RCC 7860 (cell line): ENCODE measurements at places on chromosomes 12 and 14.

DNA sequence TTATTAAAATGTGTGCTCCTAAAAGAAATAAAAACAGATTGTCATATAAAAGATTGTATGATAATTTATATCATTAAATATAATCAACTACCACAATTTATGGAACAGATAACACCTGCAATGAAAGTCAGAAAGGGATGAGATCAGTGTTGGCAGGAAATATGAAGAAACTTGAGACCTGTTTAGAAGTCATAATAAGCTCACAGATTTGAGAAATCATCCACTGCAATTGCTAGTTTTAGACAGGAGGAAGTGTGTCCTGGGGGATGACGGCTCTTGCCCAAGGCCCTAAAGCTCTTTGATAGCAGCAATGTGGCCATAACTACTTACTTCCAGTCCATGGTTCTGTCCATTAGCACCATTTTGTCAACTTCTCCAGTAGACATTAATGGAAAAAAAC, 122.8 kb upstream of the SOX5 start:
- DNase-seq: no peak

- DNase-seq: no peak
These were observed 79.5 kb downstream of the ETV6 start for GRCh38 chr12:11729008-11729407.

DNA sequence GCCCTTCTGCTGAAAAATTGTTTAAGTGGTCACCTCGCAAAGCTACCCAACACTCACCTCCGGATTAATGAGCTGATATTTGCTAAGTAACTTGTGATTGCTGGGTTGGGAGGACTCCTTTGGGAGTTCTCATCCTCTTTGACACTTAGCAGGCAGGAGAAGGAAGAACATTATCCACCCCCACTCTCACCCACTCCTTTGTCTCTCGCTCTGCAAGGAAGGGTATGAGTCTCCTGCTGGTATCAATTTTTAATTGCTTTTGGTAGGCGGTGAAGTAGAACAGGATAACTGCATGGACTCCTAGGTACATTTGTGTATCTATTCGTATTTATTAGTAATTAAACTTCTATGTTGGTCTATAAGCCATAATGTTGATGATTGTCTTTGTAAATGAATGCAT, 6.9 kb upstream of the ABHD12B start:
- DNase-seq: no peak

- DNase-seq: no peak
These were observed 30.4 kb upstream of the BCAT1 start for GRCh38 chr12:24979329-24979728.

- no peak for DNase-seq
These were observed 15.2 kb upstream of the FAM234B start for GRCh38 chr12:13028825-13029570.

DNA sequence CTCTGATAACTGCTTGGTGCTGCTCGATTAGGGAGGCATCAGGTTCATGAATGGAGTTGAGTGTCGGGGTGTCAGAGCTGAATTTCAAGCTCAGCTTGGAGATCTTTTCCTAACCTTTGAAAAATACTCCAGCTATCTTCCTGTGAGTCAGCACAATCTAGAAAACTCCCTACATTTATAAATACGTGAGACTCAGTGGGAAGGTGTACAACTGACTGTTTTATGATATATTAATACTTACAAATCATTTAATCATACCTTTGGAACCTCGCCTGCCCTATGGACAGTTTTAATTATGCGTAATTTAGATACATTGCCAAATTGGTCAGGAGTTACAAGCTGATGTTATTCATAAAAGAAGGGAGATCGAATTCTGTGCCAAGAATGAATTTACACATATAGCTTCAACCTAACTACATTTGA, 961 bp downstream of the CMAS start:
- no peak for DNase-seq

GRCh38 chr12:21828779-21829178, 54.3 kb upstream of the KCNJ8 start:
- no peak for DNase-seq

GRCh38 chr12:111840807-111841206, 1.2 kb upstream of the MAPKAPK5 start:
- no peak for DNase-seq
